Sciatic nerve (tissue), 2 donors: ENCODE measurements at places on chromosomes 16 and 17.

GRCh38 chr16:85917959-85918358, 19.0 kb downstream of the IRF8 start:
- DNase-seq = no peak

DNA sequence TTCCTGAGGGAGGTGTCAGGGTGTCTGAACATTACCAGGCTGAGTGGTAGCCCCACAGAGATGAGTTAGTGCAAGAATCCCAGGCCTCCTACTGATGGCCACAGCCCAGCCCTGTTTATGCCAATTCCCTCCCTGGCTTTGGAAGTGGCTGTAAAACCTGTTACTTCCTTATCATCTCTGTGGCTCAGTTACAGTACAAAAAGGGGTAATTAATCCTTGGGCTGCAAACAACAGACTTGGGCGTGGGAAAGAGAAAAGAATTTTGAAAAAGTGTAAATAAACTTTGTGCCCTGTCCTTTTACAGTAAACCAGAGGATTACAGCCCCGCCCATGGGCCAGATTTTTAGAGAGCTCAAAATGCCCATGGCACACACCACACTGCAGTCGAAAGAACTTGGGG, 73.1 kb upstream of the AXIN2 start:
- DNase-seq = no peak

- DNase-seq = no peak
These were observed 5.3 kb downstream of the FAM234A start for GRCh38 chr16:239948-240277.

- no peak for DNase-seq
These were observed 129.3 kb upstream of the AXIN2 start for GRCh38 chr17:65690626-65691310.

GRCh38 chr17:76547183-76547641, 7.4 kb downstream of the PRCD start:
- DNase-seq = peak; percentile 82

DNA sequence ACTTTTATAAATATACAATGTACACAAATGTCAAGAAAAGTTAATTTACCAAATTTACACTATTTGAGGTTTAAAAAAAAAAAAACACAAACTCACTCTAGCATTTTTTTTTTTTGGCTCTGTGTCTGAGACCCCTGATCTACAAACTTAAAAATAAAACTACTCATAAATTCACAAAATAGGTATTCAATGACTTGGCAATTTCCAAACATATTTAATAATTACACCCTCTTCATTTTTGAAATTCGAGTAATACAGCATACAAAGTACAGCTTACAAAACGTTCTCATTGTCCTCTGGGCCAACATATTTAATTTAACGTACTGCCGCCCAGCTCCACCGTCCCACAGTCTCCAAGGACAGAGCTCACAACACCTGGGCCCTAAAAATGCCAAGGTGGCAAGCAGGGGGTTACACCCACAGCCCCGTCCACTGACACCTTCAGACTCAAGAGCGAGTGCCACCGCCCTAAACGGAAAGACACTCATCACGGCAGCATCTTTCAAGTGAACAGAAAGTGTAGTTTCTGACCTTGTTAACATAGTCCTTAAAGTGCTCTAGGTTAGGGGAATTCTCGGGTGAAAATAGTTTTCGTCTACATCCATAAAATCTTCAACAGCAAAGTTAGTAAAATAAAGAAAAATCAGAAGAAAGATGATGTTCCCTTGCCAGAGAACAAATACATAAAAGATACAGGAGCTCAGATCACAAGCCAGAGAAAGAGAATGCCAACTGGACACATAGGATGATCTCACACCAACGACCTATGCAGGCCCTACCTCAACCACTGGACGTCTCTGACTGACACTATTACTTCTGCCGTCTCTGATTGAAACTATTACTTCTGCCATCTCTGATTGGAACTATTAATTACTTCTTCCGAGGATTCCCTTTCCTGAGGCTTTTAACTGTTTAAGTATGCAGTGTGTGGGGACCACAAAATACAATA, 4.2 kb downstream of the ADCY9 start:
- DNase-seq = no peak

DNA sequence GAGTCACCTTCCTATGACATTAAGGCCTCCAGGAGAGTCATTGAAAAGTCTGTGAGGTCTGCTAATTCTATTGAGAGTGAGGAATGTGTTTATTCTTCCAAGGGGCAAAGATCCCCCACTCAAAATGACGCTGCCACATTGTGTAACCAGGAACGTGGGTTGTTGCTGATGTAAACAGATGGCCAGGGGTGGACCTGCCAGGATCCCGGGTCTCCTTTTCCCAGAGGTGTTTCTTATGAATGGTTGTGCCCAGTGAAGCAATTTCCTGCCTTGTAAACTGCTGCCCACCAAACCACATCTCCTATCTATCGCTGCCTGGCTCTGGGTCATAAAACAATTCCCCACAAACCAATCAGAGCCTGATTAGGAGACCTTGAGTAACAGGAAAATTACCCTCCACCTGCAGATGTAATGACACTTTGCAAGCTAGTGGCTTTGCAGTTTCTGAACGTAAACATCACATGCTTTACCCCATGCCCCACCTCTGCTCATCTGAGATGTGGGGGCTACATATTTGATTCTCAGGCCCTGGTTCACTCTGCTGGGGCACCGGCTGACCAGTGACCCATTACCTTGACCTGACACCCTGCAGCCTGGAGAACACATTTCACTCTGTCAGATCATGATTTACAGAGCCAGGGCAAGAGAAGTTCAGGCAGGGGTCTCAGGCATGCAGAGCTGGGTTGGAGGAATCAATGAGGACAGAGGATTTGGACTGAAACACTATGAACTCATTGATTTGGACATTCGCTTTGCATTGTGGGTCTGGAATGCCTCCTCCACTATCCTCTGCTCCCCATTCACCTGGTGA, 33.1 kb upstream of the DDX52 start:
- DNase-seq = no peak

DNA sequence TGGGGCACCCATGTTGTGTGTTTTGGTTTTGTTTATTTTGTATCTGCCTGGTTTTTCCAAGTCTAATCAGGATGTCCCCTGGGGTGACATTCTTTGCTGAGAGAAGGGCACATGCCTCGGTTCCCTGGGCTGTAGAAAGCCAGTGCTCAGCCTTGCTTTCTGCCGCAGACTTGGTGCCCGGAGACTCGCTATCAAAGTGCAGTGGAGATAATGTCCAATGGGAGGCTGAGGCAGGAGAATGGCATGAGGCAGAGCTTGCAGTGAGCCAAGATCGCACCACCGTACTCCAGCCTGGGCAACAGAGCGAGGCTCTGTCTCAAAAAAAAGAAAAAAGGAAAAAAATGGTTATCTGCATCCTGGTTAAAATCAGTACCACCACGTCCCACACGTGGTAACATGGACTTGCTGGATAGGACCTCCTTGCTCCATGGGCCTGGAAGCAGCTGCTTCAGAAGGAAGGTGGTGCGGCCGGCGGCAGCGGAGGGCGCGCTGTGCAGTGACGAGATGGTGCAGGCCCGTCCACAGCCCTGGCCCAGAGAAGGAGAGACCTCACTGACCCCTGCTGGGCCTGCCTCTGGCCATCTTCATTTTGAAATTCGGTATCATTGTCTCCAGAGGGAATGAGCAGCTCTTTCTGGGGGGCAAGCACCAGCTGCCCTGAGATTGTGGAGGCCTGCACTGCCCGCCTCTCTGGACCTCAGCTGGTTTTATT, 19.3 kb upstream of the IL17C start:
- no peak for DNase-seq

GRCh38 chr17:42096360-42097111, 1.7 kb downstream of the ZNF385C start:
- no peak for DNase-seq

- DNase-seq = no peak
These were observed 26.3 kb downstream of the GINS3 start for GRCh38 chr16:58418601-58419000.

DNA sequence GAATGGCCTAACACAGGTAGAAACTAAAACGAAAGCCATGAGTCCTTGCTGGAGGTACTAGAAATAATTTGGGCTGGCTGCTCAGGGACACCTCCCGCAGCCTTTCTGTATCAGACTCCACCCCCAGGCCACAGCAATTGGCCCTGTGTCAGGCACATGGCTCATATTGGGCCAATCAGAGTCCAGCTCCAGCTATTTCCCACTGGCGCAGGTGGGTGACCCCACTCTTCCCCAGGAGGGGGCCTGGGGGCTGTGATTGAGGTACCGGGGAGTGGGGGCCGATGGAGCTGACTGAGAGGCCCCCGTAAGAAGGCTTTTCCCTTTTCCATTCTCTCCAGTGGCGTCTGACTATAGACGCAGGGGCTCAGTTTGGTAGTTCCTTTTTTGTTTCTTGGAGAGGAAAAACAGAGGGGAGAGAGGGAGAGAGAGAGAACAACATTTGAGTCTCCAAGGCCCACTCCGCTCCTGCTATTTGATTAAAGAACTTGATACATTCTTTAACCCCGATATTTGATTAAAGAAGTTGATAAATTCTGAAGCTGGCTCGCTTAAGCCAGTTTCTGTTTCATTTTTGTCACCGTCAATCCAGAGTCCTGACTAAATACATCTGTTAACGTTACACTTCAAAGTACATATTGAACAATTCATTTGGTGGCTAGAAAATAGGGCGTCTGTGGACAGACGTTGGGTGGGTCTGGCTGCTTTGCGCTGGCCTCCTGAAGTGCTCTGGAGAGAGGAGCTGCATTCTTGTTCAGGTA, 26.3 kb downstream of the FOXL1 start:
- DNase-seq = peak; percentile 40

GRCh38 chr16:21984062-21984461, 16.9 kb downstream of the PDZD9 start:
- DNase-seq = no peak

DNA sequence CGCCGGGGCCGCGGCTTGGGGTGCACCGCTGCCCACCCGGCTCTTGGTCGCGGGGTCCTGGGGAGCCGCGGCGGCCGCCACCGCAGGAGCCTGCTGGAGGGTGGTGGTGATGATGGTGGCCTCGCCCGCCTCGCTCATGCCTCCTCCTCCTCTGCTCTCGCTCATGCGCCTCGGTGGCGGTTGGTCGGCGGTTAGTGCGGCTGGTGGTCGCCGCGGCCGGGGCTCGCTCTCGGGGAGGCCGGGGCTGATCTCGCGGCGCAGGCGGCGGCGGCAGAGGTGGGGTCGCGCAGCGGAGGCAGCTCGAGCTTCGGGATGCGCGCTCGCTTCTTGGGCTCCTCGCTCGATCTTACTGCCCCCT, 41.6 kb downstream of the AHSP start:
- DNase-seq = no peak
